Stimulated activated CD8-positive, alpha-beta memory T cell treated with anti-CD3 and anti-CD28 coated beads, Interleukin-15, amount 100 ng/mL, for 4 hours (primary cell): ENCODE measurements at places on chromosomes 1 and 21.

DNA sequence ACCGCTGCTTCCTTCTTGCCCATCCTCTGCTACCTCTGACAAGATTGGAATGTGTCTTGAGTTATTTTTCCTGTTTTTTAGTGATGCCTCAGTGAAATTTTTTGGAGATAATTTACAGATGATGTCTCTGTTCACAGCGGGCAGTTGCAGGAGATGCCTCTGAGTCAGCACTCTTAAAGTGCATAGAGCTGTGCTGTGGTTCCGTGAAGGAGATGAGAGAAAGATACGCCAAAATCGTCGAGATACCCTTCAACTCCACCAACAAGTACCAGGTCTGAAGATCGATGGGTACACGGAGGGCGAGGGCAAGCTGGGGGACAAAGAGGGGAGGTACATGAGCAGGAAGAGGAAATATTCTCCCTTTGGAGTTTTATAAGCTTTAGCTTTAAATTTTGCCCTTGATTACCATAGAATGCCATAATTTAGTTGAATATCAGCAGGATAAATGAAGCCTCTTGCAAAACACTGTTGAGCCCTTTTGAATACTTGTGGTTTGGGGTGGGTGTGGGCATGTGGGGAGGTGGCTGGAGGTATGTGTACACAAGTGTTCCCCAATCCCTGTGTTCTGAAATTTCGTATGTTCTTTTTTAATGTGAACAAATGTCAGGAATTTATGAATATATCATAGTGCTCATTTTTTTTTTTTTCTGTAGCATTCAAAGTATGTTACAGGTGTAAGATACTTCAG is 19.8 kb downstream of the ATP1A1 start:
- no peak for DNase-seq

GRCh38 chr1:9561429-9561828 is 22.2 kb downstream of the SLC25A33 start:
- DNase-seq, result no peak

- no peak for DNase-seq
Observed at GRCh38 chr21:14762327-14762726, 216.2 kb upstream of the SAMSN1 start.

DNA sequence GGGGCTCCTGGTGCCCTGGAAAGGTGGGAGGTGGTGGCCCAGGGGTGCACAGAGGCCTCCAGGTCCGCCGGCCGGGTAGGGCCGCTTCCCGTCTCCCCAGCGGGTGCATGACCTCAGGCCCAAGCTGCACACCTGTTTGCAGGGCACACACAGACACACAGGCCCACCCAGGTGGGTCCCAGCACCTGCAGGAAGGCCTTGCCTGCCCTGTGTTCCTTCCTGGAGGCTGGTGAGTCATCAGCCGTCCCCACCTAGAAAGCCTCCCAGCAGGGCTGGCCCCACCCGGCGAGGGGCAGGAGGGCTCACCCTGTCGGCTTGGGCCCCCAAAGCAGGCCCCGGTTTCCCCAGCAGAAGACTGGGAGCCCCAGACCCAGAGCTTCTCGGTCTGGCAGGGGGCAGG is 23.6 kb upstream of the TTLL10 start:
- DNase-seq, result no peak

GRCh38 chr1:57966751-57967406 is 543.0 kb upstream of the DAB1 start:
- DNase-seq, result no peak

GRCh38 chr21:36507397-36508018 is 27.6 kb upstream of the CLDN14 start:
- DNase-seq, result no peak

DNA sequence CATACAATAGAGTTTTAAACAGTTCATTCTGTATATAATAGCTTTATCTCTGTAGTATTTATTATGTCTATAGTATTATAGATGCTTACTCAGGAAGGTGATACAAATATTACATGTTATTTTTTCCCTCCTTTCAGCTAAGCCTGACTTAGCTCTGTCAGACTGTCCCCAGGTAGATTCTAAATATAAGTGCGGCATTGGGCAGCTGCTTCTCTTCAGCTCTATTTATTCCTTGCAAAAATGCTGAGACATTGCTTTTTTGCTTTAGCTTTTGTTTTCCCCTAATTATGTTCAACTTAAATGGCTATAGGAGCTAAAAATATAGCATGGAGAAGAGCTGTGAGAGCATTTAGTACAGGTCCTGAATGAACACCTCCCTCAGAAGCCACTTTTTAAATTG is 203.2 kb upstream of the BEND5 start:
- DNase-seq, result no peak

GRCh38 chr1:204725821-204726448 is 40.4 kb upstream of the LRRN2 start:
- no peak for DNase-seq

DNA sequence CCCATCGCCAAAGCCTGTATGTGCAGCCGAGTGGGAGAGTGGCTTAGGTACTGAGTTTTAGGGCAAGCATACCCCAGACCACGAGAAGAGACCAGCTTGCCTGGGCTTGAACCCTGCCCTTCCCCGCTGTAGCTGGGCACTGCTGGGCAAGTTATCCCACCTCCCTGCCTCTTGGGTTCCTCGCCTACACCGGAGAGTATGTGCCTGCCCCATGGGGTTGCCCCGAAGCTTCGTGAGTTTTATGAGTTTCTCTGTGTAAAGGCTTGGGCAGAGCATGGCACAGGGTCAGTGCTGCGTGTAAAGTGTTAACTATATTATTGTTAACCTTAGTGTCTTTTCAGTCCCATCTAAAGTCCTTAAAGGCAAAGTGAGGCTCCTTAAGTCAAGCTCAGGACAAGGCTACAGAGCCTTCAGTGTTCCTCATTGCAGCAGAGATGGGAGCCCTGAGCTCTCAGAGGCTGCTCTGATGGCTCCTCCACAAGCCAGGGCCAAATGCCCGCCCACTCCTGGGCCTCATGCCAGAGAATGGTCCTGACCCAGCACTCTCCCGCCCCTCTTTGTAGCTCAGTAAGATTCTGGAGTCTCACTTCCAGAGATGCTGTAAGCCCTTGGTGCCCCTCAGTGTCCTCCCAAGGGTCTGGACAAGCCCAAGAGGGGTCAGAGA is 37.0 kb upstream of the KCNA10 start:
- DNase-seq, result no peak

- DNase-seq, result no peak
Observed at GRCh38 chr1:179786815-179787685, 44.0 kb downstream of the FAM163A start.

DNA sequence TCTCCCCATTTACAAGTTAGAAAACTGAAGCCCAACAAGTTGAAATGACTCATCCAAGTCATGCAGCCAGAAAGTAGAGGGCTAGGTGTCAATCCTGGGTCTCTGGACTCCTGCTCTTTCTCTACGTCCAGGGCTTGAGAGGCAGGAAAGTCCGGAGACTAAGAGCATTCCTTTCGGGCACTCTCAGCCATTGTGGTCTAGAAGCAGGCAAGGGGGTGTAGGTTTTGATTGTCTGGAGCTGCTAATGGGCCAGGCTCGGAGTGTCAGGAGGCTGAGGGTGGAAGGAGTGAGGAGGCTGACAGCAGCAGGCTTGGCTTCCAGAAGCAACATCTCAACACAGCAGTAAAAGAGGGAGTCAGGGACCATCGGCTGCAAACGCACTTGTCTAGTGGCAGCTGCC is 107.6 kb upstream of the KLHDC7A start:
- DNase-seq, result no peak

DNA sequence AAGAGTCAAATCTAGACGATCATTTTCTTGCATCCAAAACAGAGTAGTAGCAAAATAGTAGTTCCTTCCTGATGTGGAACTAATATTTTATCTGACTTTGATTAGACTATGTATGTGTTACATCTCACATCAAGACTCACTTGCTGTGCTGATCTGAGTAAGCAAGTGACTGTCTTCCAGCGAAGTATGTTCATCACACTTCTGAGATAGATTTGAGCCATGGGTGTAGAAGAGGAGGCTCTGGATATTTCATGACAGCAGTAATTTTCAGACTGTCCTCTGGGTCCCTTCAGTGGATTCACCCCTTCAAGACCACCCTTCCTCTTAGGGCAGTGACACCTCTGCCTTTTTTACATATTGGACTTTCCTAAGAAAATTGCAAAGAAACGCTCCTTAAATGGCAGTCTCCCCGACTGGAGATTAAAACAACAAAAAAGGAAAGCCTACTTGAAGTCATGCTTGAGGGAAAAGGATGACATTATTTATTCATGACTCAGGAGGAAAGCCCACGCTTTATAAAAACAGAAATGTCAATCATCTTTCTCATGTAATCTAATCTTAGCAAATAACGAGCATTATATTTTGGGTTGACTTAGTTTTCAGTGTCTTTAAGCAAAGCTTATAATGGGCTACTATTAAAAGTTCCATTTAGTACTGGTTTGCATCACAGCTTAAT is 22.8 kb downstream of the ATP1B1 start:
- no peak for DNase-seq

- no peak for DNase-seq
Observed at GRCh38 chr1:19087737-19088594, 122.1 kb downstream of the UBR4 start.

GRCh38 chr1:245748646-245749045 is 593.9 kb downstream of the KIF26B start:
- no peak for DNase-seq

- DNase-seq, result no peak
Observed at GRCh38 chr1:246041360-246041759, 465.7 kb downstream of the SMYD3 start.
